Esophagus squamous epithelium (tissue), 5 donors: ENCODE measurements at places on chromosomes 7 and 10.

DNA sequence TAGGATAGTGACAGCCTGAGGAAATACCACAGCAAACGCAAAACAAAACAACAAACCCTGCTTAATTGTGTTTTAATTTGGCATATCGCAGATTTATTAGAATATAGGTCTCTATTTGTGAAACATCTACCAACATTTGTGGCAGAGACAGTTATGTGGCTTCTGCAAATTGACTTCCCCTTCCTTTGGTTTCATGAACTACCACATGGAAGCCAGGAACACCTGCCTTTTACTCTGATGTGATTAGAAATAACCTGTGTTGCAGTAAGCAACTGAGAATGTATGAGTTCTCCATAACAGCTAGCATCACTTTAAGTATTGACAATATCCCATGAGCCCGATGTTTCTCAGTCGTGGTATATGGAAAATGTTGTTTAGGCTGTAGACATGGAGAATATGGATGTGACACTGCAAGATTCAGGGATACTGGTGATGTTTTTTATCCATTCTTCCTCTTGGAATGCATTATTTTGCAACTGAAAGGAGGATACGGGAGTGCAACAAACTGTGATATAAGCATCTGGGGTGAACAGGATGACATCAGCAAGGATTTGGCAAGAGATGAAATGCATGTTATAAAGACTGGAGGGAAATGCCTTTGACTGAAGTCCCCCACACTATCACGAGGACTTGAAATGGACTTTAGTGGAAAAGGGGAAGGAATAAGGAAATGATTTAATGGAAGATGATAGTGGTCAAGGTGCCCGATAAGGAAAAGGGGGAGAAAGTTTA is 95.9 kb downstream of the CUBN start:
- DNase-seq, result no peak

GRCh38 chr7:134084488-134085144 is 42.5 kb upstream of the LRGUK start:
- DNase-seq, result no peak

DNA sequence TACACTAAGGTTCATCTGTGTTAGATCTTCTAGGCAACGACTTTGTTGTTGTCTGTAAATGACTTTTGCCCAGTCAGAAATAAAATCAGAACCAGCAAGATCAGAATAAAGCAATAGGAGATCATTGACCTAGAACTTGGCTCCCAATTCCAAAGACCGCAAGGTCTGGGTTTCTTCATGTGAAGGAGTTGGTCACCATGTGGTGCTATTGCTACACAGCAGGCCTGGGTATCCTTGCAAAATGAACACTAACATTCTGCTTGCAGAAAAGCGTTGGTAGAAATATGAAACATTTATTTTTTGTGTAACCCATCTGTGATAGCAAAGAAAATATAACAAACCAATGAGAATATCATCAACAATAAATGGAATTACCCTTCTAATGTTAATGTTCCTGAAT is 831.0 kb downstream of the NXPH1 start:
- no peak for DNase-seq

- DNase-seq, result no peak
Measured at GRCh38 chr7:27179503-27180430, 5.3 kb downstream of the HOXA11 start.

DNA sequence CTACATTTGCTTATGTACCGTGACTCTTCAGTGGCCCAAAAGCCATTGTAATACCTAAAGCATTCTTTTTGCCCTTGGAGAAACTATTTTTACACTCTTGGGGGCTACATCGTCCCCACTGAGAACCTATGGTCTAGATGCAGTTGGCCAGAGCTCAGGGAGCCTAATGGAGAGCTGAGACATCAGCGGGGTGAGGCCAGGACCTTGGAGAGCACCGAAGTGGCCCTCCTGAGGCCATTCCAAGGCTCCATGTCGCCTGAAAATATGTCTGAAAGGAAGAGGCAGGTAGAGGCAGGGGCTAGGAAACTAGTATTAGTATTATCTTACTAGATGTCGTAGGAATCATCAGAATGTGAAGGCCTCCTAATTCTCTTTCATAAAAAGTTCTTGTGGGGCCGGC is 4.9 kb downstream of the PKD2L1 start:
- DNase-seq, result no peak

- no peak for DNase-seq
Measured at GRCh38 chr10:128025951-128026350, 100.3 kb downstream of the MKI67 start.

- no peak for DNase-seq
Measured at GRCh38 chr10:24695452-24695851, 28.2 kb downstream of the ARHGAP21 start.

DNA sequence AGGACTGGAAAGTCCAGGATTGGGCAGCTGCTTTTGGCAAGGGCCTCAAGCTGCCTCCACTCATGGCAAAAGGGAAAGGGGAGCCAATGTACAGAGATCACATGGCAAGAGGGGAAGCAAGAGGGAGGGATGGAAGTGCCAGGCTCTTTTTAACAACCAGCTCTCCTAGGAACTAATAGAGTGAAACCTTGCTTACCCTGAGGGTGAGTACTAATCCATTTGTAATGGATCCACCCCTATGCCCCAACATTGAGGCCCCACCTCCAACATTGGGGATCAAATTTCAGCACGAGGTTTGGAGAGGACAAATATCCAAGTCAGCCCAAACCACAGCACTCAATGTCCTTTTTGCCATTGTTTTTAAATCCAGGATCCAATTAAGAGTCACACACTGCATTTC is 12.5 kb downstream of the HABP2 start:
- no peak for DNase-seq

- no peak for DNase-seq
Measured at GRCh38 chr7:129790136-129790535, 162.6 kb downstream of the UBE2H start.

GRCh38 chr7:151249732-151250072 is 1.2 kb upstream of the SMARCD3 start:
- DNase-seq, result no peak

DNA sequence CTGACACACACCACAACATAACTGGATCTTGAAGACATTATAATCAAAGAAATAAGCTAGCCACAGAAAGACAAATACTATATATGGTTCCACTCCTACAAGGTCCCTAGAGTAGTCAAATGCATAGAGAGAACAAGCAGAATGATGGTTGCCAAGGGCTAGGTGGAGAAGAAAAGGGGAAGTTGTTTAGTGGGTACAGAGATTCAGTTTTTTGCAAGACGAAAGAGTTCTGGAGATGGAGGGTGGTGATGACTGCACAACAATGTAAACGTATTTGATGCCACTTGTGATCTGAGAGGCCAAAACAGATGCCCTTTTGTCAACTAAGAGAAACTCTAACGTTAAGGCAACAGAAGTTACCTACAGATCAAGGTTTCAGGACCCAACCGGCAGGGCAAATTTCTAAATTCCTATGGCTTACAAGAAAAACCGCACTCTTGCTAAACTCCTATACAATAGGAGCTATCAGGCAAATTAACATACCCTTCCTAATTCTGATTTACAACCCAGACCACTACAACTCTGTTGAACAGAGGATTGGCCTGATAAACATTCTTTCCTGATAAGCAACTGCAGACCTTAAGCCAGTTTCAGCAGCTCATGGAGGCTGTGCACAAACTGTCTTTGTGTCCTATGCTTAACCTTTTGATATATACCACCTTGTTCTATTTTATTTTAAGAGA is 69.0 kb downstream of the FAM107B start:
- DNase-seq, result no peak

DNA sequence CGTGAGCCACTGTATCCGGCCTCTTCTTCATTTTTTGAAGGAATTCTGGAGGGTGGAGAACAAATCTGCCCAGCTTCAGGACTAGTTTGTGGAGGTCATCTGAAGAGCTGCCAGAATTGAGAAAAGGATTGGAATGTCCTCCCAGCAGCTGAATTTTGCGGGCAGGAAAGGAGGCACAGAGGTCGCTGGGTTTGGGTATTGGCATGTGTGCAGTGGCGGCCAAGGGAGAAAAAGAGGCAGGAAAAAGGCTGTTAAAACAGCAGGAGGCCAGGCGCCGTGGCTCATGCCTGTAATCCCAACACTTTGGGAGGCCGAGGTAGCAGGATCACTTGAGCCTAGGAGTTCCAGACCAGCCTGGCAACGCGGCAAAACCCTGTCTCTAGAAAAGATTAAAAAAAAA is 80.4 kb downstream of the HIP1 start:
- DNase-seq, result no peak

DNA sequence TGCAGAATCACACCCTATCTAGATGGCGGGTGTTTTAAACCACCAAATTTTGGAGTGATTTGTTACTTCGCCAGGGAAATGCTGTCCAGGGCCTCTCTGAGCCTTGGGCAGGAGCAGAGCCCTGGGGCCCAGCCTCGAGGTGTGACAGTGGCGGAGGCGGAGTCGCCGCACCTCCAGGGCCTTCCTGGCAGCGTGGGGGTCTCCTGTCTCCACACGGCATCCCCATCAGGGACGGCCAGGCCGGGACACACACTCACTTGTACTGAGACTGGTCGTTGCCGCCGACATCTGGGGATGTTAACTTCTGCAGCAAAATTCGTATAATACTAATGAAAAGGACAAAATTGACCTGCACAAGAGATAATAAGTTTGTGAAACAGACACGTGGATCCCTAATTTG is 110.7 kb downstream of the VIPR2 start:
- no peak for DNase-seq

DNA sequence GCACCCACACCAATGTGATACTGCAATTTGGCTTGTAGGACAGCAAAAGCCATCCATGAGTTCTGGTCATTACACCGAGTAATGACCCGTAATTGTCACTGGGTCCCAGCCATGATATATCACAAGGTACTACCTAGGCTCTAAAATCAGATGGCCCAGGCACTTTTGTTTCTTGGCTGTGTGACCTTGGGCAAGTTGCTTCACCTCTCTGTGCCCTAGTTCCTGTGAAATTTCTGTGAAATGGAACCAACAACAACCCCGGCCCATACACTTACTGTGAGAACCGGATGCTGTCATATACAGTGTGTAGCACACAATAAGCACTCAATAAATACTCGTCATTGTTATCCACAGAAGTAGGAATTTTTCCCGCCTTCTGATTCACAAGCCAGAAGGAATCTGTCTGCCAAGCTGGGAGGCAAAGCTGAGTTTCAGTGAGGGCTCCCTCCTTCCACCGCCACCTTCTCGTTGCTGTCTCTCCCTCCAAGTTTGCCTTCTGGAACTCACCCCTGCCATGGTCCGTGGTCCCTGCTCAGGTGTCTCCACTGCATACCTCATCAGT is 6.4 kb upstream of the CYTH3 start:
- no peak for DNase-seq

DNA sequence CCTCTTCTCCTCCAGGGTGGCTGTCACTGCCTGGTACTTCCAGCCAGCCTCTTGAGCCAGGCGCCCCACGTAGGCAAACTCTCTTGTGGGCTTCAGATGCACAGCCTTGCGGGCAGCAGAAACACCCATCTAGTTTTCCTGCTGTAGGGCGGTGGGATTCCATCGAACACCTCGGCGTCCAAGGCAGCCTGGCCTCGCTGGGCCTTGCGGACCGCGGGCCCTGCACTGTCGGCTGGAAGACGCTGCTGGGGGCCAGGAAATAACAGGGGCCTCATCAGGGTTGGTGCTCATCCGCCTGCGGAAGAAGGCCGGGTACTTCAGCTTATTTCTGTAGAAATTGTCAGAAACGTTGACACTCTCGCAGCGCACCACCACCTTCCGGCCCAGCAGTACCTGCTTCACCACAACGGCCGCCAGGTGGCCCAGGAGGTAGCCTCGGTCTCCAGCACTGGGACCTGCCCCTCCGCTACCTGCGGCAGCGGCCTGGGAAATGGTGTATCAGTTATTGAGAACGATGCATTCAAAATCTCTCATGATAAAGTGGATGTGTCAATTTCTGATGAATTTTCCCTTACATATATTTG is 61.1 kb downstream of the WDFY4 start:
- DNase-seq, result no peak

DNA sequence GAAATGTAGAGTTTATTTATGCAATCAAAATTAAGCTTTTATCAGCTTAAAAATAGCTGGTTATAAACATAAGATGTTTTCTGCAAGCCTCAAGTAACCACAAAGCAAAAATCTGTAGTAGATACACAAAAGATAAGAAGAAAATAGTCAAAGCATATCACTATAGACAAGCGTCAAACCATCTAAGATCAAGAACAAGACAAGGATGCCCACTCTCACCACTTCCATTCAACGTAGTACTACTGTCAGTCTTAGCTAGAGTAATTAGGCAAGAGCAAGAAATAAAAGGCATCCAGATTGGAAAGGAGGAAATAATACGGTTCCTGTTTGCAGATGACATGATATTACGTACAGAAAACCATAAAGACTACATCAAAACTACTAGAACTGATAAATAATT is 17.5 kb upstream of the CYP2E1 start:
- no peak for DNase-seq

DNA sequence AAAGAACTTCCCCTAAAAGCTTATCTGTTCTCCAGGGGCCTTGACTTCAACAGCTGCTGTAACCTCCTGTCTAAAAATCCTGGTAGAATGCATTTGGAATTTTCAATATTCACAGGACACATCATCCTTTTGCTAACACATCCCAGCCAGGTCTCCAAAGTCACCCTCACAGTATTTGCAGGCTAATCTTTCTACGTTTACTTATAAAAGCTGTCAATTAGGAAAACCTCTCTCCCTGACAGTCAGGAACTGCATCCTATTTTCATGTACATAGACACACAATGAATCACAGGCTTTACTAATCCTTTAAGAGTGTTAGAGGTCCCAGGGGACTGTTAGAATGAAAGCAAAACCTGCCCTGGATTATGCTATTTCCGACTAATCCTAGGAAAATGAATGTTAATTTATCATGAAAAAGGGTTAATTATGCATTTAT is 102.2 kb downstream of the GFRA1 start:
- DNase-seq, result no peak

DNA sequence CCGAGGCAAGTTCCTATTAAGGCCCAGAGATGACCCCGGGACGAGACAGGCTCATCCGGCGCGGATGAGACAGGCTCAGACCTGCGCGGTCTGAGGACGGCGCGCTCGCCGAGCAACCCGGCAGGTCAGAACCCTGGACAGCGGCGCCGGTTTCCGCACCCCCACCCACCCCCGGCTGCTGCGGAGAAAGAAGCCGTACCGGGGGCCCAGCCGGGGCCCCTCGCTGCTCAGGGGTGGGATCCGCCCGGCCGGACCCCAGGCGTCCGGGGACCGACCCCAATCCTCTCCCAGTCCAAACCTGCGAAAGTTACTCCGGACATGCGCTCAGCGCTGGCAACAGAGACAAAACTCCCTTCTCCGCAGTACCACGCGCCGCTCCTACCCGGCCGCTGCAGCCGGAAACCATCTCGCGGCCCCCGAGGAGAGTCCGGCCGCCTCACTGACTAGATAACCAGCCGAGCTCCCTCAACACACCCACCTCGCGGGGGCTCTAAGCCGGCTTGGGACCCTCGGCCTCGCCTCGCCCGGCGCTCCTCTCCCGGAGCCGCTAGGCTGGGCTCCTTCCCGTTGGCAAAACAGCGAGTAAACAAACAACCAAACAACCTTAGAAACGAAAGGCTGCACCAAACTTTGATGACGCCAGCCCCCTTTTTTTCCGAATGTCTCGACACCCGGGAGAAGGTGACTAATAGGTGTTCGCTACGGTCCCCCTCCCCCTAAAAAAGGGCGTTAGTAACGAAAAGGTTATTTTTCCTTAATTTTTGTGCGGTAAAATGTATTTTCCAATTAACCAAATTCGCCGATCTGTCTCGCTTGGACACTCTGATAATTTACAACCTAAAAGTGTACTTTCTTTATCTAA is 2.3 kb upstream of the DRGX start:
- DNase-seq, result no peak

GRCh38 chr7:116780521-116780920 is 81.9 kb upstream of the CAPZA2 start:
- DNase-seq, result no peak
